ENCODE measurements at places on chromosomes 3 and 15.

DNA sequence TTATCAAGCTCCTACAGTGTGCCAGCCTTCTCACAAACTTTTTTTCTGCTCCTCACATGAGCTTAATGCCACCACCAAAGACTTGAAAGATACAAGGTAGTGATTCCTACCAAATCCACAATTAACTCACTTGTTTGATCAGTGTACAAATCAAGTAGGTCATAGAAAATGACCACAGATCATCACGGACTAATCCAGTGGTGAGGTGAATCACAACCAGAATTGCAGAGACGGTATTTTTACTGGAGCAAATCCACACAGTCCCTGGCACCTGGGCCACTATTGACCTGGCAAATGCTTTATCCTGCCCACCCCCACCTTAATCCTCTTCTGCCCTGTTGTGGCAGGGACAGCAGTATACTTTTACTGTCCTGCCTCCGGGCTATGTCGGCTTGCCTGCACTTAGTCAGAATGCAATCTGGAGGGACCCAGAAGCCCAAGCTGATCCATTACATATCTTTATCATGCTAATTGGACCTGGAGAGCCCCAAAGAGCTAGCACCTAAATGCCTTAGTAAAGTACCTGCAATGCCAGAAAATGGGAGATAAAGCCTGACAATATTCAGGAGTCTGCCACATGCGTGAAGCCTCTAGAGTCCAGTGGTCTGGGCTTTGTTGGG, 83.9 kb upstream of the CDV3 start:
- no peak for DNase-seq

- no peak for DNase-seq
Observed at GRCh38 chr3:53171827-53172505, 11.0 kb downstream of the PRKCD start.

DNA sequence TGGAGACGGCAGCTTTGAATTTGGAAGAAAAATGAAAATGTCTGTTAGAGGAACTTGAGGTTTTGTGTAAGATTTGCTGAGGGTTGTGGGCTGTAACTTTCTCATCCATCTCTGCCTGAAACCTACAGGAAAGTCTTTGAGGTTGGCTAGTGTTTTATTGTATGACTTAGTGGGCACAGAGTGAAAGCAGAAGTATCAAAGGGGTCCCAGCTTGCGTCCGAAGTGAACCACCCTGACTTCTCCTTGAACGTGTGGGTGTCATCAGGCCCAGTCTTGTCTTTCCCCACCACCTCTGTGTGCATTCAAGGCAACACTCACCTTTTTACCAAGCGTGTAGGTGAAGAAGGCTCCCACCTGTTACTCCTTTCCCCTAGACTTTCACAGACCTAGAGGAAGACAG, 682.1 kb upstream of the CFAP20DC start:
- DNase-seq: no peak

DNA sequence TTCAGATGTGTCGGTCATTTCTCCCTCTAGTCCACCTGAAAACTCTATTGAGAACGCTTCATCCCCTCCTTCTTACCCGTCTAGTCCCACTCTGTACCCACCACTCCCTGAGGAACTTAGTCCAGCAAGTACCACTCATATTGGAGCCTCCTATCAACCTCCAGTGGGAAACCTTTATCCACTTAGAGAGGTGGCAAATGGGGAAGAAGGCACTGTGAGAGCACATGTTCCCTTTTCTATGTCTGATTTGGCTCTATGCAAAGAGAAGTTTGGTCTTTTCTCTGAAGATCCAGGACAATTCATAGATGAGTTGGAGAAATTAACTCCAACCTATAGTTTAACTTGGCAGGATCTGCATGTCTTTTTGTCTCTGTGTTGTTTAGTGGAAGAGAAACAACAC, 17.0 kb upstream of the RPN1 start:
- DNase-seq: no peak

GRCh38 chr3:16463914-16464313, 49.6 kb downstream of the RFTN1 start:
- no peak for DNase-seq

- DNase-seq: no peak
Observed at GRCh38 chr3:177538750-177539730, 341.8 kb upstream of the TBL1XR1 start.
